ENCODE measurements at places on chromosomes 13 and 19.
A peak's percentile ranks its signal among the peaks of the same experiment; 100 is the strongest.

DNA sequence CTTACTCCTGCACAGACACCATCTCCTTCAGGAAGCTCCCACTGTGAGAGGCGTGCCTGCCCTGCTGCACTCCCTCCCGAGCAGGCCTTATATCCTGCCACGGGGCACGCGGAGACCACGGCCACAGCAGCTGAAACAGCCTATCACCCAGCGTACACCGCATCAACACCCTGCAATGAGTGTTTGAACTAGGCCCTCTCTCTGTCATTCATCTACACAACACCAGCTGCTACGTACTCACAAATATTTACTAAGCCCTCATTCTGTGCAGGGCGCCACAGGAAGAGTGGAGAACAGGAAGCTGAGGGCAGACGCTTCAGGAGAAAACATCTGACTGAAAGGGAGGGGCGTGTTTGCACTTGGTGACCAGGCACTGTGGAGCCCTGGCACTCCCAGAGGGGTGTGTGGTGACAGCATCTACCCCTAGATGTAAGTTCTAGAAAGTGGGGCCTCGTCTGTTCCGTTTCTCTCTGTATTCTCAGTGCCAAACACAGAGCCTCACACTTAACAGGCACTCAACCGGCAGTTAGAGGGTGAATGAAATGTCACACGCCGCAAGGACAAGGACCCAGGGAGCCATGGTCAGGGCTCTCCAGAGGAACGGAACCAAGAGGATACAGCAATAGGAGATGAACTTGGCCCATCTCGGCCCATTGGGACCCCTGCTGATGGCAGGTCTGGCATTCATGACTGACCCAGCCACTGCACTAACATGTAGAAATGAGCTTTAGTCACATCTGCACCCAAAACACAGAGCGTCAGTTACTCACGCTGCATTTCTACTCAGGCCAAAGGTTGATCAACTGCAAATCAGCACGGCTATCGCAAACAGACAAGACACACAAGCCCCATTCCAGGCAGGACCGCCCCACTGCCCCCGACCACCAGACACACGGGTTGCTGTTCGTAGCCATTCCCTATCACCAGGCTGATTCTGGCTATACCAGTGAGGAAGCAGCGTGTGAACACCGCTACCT, 15.7 kb downstream of the RANBP3 start:
- peak; percentile 50 for DNase-seq

- no peak for DNase-seq
Measured at GRCh38 chr19:28350037-28350436, 862.9 kb downstream of the UQCRFS1 start.

DNA sequence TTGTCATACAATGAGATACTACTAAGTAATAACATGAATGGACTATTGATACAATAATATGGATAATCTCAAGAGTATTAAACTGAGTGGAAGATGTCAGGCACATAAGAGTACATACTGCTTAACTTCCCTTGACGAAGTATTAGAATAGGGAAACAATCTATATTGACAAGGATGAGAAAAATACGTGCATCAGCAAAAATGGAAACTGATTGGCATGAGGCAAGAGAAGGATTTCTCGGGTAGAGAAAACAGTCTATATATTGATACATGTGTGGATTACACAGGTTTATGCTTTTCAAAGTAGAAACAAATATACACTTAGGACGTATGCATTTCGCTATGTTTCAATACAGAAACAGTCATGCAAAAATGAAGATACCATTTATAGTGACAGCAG, 57.4 kb downstream of the PRR20E start:
- DNase-seq: no peak

GRCh38 chr19:1657746-1658145, 5.3 kb upstream of the TCF3 start:
- no peak for DNase-seq

DNA sequence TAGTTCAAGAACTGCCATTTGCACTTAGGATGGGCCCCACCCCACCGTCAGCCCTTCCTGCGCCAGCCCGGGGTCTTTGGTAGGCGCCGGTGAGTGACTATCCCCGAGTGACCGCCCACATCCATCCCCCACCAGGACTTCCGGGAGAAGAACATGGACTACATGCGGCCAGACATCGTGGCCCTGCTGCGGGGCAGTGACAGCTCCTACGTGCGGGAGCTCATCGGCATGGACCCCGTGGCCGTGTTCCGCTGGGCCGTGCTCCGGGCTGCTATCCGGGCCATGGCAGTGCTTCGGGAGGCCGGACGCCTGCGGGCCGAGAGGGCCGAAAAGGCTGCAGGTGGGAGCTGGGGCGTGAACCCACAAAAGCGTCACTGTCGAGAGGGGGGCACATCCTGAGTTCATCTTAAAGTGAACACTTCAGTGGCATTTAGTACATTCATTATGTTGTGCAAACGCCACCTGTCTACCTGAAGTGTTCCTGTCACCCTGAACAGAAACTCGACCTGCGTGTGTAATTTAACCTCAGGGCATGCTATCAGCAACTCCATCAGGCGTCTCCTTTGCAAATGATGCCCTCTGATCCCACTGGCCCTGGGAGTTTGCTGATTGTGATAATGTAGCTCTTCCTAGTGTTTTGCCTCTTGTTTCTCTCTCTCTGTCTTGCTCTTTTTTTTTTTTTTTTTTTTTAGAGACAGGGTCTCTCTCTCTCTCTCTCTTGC, 42.4 kb upstream of the USE1 start:
- DNase-seq: no peak

GRCh38 chr13:37777676-37778075, 91.9 kb downstream of the TRPC4 start:
- no peak for DNase-seq

DNA sequence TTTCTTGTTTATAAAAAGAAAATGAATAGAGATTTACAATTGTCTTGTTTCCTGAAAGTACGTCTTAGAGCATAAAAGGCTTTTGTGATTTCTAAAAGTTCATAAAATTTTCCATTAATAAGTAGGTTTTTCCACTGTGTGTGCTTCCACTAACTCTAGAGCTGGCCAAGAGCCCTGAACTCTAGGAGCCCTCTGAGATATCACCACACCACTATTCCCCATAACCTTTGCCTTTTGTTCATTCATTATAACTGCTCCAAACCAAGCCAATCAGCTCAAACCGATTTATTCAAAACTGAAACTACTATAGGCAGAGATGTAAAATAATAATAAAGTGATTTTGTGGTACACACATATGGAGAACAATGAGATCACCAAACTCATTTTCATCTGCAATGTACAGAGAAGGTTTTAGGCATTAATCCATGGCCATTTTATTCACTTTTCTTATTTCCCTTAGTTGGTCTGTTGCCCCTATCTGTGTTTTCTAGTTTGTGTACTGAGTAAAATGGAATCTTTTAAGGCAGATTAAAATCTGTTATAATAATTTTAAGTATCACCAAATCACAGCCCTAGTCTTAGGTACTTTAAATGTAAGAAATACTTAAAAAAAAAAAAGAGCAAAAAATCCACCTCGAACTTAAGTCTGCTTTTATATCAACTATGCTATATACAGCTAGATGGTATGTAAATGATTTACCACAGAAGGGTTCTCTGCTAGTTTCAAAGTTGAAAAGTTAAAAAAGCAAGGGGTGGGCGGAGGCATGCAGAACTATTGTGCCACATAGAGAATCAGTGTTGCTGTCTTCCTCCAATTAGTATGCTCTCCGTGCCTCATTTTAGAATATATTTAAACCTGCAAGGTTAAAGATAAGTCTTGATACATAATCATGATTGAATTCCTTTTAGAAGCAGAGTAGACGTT, 311.3 kb downstream of the KLF12 start:
- no peak for DNase-seq

DNA sequence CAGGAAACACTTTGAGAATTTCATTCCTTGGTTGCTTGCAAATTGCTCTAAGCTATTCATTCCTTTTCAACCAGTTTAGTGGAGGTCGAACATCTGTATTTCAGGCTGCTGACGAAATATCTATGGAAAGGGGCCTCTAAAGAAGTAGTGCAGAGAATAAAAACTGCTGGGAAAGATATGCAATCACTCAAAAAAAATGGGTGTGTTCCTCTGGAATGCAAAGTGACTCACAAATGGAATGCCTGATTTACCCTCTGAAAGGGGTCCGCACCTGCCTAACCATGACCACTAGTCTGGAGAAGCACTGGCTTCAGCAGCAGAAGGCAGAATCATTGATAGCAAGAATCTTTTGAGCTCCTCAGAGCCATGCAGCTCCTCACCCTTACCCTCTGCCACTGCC, 129.4 kb downstream of the PCDH9 start:
- no peak for DNase-seq

DNA sequence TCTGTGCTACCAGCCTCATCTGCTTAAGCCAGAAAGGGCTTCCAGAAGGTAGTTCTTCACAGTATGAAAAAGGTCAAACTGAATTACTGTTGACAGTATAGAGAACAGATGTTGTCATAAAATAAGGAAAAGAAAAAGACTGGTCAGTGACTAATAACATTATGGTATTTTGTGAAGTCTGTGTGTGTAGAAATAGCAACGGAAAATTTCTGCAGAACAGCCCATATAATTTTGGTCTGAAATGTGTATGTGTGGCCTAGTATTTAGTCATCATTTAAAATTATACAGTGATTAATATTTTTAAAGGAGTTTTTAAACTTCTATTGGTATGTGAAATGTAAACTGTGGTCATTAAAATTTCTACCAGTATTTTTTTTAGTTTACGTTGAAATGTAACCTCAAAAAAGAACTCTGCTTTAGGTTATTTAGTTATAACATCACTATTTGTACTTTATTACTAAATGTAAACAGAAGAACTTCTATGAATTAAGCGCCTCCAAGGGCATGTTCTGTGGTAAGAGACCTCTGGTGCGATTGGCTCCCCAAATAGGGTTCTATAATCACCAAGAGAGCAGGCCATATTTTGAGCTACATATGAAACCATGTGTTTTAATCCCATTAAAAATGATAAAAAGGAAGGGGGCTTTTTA, 3.3 kb upstream of the GPR183 start:
- DNase-seq: no peak

GRCh38 chr13:97851269-97851668, 102.2 kb upstream of the IPO5 start:
- DNase-seq: no peak

GRCh38 chr13:70747262-70747661, 639.0 kb upstream of the KLHL1 start:
- DNase-seq: no peak

DNA sequence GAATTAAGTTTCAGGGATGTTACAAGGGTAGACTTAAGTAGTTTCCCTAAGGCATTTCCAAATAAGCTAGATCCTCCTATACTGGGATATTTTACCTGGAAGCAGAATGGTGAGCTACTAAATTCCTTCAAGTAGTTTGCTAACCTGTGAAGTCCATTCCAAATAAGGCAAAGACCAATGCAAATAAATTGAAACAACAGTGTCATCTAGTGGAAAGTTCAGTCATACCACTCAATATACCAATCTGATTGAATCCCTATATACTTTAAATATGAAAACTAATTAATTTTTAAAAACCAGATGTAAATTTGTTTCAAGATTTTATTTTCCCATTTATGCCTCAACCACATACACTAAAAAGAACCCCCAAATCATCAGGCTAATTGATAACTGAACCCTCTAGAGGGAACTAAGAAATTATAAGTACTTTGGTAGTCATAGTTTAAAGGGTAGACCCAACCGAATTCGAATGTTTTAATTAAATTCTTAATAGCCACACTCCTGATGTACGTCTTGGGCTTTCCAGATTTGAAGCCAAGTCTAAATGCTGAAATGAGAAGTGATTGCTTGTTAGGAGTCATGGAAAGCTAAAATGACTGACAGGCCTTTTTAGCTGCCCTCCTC, 223.7 kb downstream of the TBC1D4 start:
- DNase-seq: no peak

GRCh38 chr13:106234636-106235035, 300.8 kb downstream of the EFNB2 start:
- DNase-seq: no peak

DNA sequence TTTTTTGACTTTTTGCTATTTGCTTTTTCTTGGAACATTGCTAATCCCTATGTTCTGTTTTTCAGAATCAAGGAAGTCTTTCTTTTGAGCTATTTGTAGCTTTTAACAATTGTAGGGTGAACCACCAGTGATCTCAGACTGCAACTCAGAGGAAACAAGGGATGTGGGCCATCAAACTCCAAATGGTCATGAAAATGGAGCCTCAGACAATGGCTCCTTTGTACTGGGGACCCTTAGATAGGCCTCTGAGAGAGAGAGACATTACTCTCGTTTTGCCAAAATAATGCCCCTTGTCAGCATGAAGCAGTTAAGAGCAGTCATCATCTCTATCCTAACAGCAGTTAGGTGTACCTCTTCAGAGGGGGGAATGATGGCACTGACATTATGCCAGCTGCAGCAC, 56.4 kb upstream of the GJB6 start:
- DNase-seq: no peak

All from GM19239 (cell line).